RCC 7860 (cell line): ENCODE measurements at places on chromosomes 2 and 18.

DNA sequence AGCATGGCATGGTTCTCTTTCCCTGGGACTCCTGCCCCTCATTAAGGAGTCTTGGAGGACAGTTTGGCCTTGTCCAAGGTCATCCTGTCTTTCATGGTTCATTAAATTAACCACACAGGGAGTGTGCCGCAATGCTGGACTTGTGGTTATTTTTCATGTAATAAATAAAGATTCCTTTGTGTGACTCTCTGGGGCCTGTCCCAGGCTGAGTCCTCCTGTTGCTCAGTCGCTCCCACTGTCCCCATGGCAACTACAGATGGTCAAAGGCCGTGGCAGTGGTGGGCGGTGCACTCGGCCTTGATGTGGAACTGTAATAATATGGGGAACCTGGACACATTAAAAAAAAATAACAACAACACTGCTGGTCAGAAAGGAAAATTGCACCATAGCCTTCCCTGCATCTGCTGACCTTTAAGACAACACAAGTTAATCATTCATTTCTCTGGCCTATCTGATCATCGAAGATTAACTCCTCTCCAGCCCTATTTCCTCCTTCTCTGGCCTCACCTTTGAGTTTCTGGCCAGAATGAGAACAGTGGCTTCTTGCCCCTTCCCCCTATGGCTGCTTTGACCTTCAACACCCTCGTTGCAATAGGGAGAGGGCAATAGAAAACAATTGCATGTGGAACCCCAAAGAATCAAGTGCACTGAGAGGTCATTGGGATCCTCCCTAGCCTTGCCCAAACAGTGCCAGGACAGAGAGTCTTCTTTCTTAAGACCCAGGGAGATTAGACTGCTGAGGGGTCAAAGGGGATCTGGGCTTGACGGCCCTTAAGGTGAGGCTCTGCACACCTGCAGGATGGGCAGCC lies 44.7 kb downstream of the PSD4 start:
- DNase-seq, result peak; percentile 94

GRCh38 chr18:50734886-50735285 lies 84.9 kb downstream of the MRO start:
- no peak for DNase-seq

- no peak for DNase-seq
These were observed 659.5 kb upstream of the HS6ST1 start for GRCh38 chr2:128978212-128978611.

DNA sequence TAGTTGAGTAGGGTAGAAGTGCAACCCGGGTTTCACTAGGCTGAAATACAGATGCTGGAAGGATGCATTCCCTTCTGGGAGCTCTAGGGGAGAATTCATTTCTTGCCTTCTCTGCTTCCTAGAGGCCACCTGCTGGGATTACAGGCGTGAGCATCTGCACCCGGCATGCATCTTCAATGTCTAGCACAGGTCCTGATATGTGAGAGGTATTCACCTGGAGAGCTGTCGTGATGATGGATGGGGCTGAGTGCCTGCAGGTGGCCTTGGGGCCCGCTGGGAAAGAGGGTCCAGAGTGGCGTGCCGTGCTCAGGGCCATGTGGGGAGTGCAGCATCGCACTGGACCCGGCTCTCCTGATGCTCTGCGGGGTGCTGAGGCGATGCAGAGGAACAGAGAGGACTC lies 6.6 kb upstream of the NTSR2 start:
- DNase-seq, result no peak

DNA sequence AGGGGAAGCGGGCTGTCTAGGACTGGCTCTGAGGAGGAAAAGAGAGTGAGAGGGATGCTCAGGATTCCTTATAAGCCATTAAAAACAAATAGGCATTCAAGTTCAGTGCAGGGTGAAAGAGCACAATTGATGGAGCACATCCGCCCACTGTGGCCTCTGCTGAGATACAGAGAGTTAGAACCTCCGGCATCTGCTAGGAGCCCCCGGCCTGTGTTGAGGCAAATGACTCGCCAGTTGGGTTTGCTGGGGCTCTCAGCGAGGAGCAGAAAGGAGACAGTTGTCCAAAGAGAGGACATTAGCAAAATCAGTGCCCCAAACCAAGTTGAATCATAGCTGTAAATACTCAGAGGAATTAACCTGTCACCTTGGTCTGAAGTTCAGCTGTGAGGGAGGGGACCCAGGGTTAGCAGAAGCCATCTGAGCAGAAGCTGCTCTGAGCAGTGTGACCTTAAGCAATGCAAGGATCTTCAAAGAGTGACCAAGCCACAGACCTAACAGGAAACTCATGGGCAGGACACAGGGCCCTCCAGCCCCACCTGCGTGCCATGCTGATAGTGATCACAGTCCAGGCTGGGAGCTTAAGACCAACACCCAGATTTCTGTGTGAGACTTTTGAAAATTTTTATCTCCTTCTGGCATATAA lies 23.3 kb upstream of the IL18RAP start:
- no peak for DNase-seq

DNA sequence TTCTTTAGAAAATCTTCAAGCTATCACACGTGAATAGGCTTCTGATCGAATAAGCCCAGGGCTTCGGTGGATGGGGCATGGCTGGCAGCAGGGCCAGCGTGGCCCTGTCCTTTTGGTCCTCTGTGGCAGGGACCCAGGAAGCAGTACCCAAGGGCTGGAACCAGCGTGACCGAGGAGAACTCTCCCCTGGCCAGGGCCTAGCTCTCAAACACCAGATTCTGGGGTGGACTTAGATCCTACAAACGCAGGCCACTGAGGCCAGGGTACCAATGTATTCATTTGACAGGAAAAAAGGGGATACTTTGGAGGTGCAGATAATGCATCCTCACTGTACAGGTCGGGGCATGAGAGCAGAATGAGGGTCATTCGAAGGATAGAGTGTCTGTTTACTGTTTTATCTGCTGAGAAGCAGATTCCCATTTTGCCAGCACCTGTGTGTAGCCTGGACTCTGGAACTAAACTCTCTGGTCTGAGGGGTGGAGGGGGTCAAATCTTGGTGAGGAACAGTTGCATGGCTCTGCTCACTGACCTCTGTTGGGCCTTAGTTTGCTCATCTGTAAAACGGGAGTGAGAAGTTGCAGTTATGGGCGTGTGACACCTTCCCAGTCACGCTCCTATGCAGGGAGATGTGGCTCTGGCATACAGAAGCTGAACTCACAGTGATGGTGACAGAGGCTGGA lies 51.4 kb downstream of the SH3BP4 start:
- DNase-seq, result no peak

GRCh38 chr2:60339286-60339685 lies 214.2 kb downstream of the BCL11A start:
- no peak for DNase-seq

- peak; percentile 26 for DNase-seq
These were observed 710 bp upstream of the TMSB10 start for GRCh38 chr2:84904717-84905174.

DNA sequence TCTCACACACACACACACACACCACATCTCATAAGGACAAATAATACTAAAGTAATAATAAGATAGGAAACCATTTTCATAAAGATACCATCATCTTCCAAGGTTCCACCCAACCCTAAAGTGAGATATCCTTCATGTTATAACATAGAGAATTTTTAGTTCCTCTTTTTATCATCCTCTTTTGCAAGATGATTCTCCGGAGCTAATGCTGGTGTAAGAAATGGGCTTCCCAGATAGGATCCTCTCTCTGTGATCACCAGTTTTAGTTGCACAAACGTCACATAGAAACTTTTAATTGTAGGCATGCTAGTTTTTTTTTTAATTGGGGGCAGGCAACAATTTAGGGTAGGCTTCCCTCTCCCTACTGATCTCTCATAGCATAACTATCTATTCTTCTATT lies 49.6 kb downstream of the ARHGAP25 start:
- DNase-seq, result no peak

DNA sequence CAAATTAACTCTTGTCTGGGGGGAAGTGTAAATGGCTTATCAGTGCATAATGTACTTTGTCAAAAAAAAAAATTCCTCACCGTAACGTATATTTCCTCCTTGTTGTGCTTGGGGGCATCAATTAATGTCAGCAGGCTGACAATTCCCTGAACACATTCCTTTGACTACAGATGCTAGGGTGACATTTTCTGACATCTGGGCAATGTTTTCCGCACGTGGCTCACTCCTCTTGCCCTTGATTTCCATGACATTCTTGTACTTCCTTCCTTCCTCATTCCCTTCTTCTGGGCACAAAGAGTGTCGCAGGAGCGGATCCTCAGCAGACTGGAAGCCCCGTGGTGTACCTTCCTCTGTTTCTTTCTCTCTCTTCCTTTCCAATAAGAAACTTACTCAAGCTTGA lies 173.7 kb downstream of the SP3 start:
- DNase-seq, result no peak

DNA sequence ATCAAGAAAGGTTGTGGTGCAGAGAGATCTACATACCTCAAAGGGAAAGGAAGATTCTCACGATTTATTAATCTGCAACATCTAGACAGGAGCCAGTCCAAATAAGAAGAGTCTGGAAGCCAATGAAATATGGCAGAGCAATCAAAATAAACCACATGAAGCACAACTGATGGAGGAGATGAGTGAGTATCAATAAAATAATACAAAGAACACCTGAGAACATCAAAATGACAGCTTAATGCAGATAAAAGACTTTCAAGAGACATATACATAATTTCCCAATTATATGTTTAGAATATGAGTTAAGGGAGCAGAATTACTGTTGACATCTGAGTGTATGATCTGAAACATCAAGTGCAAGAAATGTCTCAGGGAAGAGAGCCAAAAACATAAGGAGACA lies 12.5 kb upstream of the DOK6 start:
- DNase-seq, result no peak

DNA sequence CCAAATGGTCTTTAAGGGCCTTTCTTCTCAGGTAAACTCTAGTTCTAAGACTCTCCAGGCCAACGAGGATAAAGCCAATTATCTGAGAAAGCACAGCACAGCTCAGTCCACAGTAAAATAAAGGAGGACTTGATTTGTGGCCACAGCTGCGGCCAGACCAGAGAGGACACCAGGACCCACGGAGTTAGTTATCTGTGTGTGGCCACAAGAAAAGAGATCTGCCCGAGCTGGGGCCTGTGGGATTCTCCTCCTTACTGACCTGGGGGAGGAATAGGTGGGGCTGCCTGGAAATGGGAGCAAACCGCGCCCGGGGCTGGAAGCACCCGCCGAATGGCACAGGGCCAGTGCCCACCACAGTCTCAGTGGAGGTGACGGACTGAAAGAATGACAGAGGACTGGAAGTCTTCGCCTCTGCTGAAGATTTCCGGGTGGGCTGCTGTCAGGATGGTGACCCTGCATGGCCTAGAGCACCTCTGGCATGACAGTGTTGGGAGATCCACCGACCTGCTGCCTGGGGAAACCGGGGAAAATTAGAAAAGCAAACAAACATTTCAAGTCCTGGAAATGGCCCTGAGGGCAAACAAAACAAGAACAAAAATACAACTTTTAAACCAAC lies 13.3 kb downstream of the PROC start:
- no peak for DNase-seq

DNA sequence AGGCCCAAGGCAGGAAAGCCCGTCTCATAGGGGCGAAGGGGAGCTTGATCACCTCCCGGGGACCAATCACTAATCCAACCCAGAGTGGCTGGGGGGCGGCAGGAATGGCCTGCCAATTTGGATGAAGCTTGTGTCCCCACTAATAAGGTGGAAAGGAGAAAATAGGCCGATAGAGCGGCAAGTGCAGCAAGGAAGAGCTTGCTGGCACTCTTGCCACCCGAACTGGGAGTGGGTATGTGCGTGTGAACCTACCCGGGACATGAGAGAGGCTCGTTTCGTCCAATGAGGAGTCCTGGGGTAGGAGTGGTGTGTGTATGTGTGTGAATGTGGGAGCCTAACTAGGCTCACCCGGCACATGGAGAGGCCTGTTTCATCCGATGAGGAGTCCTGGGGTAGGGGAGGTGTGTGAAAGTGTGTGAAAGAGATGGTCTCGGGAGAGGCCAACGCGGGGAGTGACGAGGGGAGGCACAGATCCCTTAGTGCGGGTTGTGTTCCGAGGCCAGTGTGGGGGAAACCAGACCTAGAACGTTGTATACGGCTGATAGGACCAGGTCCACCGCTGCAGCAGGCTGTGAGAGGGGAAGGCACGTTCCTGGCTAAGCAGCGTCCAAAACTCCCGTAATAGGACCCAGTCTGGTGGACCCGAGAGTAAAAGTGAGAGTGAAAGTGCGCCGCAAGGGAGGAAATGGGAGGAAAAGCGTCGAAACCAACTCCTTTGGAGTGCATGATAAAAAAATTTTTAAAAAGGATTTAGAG lies 47.1 kb upstream of the SELENOI start:
- DNase-seq, result no peak

DNA sequence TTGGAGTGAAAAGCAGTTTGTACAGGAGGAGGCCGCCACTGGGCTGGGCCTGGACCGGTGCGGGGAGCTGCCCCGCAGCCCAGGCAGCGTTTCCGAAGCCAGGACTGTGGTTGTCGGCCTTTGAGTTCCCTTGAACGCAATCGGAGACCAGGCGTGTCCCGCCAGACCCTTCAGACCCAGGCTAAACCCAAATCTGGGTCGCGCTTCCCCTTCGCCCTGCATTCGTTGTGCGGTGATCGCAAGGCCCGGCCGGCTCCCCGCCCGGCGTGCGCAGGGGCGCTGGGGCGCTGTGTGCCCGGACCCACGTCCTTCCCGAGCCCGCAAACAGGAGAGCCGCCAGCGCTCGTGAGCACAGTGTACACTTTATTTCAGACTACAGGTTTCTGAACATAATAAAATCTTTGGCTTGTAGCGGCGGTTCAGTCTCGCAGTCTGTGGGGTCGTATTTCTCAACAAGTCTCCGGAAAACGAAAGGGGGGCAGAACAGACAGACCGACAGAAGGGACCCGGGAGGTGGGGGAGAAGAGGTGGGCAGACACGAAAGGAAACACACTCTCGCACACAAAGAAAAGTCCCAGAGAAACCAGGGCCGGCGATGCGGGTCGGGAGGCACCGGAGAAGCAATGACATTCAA lies 5.5 kb downstream of the EN1 start:
- no peak for DNase-seq

GRCh38 chr2:157252529-157252928 lies 5.0 kb upstream of the GALNT5 start:
- DNase-seq, result no peak

- DNase-seq, result no peak
These were observed 1.2 kb downstream of the MEX3C start for GRCh38 chr18:51196118-51196810.

DNA sequence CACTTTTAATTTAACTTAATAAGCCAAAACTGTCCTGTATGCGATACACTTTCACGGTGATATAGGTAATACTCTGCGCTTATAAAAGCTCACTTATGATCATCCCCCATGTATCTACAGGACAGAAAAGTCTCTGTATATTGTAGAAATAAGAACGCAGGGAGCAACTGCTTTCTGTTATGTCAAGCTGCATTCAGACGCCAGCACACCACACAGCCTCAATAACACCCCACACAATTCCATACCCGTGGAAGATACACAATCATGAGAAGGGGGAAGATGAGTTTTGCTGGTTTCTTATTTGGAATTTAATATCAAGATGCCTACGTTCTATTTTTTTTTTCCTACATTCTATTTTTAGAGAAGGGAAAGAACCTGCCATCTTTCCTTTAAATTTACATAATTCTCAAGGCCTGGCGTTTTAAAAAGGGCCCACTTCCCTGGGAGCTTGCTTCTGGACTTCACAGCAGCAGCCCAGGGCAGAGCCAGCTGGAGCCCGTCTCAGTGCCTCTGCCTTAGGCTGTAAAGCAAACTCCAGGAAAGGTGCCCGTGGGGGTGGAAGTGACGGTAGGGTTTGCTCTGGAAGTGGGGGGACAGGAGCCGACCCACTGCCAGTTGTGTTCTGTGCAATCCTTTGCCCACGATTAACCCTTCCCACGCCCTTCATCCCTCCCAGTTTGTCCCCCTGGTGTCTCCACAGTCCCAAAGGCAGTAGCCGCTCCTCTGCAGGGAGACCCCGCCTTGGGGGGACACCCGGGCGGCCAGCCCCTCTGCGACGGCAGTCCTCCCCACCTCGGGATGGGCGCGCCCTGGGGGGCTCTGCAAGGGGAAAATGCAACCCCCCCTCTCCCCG lies 5.3 kb downstream of the PTGR3 start:
- no peak for DNase-seq
